ENCODE measurements at places on chromosomes 11 and 22.

DNA sequence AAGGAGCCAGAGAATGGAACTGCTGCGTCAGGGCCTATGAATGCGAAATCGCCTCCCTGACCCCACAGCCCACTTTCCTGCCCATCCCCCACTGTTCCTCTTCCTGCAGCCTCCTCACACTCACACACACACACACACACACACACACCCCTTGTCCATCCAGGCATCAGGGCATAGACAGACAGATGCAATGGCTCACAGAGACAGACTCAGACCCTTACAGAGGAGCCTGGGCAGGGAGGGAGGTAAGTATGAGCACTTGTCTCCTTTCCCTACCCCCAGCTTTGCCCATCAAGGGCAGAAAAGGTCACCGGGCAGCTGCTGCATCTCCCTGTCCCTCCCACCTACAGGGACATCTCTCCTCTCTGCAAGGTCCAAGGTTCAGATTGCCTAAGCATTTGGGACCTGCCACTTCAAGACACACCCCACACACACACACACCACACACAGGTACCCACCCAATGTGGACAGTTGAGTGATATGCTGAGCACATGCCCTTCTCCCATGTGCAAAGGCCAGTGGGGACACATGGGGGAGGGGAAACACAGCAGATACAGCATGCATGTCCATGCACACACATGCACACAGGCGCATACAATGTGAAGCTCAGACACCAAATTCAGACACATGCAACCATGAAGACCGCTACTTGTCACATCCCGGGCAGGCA, 2.0 kb upstream of the NRXN2 start:
- DNase-seq, result no peak

- DNase-seq, result peak; percentile 87
These were observed 33.1 kb upstream of the SLC35C1 start for GRCh38 chr11:45771566-45772448.

DNA sequence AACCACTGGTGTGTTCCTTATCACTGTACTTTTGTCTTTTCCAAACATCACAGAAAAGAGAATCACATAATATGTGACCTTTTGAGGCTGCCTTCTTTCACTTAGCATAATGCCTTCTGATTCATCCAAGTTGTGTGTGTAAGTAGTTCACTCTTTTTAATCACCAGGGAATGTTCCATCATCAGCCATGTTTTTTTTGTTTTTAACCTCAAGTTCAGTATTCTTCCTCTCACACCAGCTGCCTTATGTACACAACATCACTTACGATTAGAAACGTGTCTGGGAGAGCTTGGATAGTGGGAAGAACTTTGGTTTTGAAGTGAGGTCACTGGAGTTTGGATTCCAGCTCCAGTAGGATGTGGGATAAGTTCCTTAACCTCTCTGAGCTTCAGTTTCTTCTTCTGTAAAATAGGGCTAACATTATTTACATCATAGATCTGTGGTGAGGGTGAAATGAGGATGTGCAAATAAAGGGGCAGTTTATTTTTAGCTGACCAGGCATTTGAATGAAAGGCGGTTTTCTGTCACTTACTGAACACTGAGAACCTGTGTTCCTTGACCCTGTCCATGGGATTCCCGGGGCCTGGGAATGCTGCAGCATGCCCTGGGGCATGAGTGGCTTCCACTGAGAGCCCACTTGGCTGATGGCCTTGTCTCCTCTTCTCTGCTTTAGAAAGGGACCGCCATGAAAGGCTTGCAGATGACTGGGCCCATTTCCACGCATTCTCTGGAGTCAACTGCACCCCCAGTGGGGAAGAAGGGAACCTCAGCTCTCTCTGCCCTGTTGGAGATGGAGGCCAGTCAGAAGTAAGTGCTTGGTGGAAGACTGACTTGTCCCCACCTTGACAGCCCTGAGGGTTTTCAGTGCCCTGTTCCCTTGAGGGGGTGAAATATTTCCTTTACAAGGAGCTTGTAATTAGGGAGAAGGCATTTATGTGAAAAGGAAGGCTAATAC, 92.6 kb downstream of the DEPDC5 start:
- DNase-seq, result peak; percentile 12

DNA sequence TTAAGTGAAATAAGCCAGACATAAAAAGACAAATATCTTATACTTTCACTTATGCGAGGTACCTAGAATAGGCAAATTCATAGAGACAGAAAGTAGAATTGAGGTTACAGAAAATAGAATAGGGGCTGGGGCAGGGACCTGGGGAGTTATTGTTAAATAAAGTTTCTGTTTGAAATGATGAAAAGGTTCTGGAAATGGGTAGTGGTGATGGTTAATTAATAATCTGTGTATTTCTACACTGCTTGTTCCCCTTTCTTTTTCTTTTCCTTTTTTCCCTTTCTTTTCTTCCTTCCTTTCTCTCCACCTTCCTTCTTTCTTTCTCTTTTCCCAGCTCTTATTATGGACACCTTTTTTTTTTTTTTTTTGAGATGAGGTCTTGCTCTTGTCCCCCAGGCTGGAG, 2.8 kb downstream of the NAALADL1 start:
- DNase-seq, result no peak

- DNase-seq, result no peak
These were observed 718 bp downstream of the LTBP3 start for GRCh38 chr11:65557280-65558001.

DNA sequence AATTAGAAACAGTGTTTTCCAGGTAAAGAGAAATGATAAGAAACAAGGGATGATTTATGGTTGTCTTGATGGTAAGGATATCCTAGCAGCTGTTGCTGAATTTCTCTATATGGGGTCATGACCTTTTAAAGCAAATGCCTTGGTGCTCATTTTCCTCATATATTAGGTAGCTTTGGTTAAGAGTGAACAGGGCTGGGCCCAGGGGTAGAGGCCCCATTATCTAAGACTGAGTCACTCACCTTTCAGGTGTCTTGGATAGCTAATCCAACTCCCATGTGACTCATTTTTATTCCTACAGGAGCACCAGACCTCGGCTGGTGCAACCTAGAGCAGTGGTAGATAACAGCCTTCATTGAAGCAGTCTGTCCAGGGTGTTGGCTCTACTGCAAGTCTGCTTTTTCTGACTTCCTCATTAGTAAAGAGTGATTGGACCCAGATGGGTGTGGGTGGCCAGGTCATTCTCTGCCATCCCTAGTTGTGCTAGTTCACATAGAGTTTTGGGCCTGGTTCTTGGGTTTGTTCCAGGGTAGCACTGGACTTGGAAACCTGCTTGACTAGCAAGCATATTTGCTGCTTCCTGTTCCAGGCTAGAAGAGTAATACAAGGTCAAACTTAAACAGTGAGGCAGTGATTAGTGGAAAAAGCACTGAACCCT, 37.4 kb downstream of the CTNND1 start:
- peak; percentile 22 for DNase-seq

- no peak for DNase-seq
These were observed 27.9 kb downstream of the FSHB start for GRCh38 chr11:30258679-30259078.

DNA sequence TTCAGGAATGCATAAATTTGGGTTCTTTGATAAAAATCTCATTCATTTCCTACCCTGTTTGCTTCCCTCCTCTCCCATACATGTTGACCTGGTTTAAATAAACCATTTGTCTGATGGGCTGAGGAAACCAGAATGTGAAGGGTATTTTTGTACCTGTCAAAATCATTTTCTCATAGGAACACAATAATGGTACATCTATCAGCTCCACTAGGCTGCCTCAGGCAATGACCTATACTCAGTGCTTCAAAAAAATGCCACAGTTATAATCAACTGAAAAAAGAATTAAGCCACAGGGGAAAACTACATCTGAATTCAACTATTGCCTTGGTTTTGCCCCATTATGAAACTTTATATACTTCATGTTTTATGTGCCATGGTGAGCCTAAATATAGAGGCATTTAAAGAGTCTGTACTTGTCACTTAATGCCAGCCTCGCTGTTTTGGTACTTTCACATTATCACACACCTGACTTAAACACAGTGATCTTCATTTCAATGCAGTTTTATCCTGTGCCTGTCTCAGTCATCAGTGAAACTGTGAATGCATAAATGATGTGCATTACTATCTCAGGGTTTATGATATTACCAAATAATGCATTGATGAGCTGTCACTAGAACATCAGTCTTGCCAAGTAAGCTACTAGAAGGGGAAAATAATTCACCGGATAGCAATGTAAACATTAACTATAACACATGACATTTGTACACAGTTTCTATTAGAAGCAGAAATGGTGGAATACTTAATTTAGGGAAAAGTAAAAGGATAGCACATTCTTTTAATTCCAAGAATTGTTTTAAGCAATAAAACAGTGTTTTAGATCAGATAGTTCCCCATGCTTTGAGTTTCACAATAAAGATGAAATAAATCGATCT, 92.7 kb downstream of the MSANTD4 start:
- no peak for DNase-seq

DNA sequence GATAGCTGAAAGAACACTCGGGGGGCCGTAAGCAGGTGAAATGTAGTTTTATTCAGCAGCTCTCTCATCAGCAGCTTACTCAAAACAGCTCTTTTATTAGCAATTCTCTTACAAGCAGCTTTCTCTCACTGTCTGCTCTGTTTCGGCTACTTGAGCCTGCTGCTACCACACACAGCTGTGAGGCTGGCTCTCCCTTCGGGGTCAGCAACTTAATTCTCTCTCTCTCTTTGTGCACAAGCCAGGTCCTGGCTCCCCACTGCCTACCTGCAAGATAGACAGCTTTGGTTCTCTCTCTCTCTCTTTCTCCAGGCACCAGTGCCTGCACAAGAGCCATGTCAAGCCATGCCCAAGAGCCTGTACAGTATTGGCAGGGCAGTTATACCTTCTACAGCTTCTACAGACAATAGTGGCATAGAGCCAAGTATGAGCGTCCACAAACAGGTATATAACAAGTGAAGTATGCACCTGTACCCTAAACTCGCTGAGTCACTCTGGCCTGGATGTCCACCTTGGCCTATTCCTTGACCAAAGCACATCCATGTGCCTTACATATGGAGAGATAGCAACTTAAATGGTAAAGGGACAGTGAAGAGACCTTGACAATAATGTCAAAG, 110.8 kb downstream of the MTNR1B start:
- no peak for DNase-seq

- peak; percentile 73 for DNase-seq
These were observed 6.4 kb upstream of the ARFGAP3 start for GRCh38 chr22:42863349-42863961.

DNA sequence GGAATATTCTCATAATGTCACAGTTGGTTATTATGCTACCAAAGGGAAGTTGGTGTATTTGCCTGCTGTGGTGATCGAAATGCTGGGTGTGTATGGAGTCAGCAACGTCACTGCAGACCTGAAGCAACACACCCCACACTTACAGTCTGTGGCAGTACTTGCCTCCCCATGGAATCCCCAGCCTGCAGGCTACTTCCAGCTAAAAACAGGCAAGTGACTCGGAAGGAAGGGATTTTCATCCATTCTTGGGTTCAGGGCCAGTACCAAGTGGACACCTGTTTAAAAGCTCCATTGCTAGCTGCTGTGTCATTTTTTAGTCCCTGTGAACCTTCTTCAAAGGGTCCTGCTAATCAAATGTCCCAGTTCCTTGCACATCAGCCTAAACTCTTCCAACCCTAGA, 149.6 kb downstream of the C11orf91 start:
- DNase-seq, result no peak

DNA sequence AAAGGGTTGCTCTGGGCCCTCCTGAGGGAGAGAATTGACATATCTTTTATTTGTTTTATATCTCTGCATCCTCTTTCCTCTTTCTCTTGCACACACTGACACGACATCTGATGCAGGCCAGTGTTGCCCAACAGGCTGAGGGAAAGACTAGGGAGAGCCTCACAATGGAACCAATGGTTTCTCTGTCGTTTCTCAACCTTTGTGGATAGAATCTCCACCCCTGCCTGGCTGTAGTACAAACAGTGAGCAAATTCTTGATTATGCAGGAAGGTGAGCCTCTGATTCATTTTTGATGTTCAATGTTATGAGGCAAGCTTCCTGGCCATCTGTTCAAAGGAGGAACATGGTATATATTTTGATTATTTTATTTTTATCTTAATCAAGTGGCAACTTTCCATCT, 49.8 kb upstream of the PLET1 start:
- no peak for DNase-seq

DNA sequence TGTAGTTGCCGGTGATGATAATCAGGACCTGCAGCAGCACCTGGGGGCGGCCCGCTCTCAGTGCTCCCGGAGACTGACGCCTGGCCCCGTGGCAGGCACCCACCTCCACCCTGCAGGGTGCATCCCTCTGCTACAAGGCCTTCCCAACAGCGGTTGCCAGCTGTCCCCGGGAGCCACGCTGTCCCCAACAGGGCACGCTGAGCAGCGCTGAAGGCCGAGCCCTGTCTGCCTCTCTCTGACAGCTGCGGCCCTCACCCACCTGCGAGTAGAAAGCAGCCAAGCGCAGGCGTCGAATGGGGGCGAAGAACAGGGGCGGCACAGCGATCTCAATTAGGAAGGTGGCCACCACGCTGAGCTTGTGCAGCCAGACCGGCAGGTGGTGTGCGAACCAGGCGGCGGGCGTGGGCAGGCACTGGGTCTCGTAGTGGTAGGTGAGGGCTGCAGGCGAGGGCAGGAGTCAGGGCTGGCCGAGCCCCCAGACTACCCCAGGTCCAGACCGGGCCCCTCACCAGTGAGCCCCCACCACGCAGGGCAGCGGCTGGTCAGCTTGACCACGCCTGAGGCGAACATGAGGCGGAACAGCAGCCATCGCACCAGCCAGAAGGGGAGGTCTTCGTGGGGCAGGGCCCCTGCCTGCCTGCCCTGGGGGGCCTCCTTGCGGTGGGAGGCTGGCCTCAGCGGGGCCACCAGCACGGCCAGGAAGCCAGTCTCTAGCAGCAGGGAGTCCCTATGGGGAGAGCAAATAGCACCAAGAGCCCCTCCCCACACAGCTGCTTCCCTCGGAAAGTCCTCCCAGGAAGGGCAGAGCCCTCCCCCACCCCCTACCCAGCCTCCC, 1.5 kb downstream of the LMF2 start:
- no peak for DNase-seq

GRCh38 chr22:19510919-19511341, 13.3 kb downstream of the CLDN5 start:
- DNase-seq, result no peak

GRCh38 chr11:114061048-114061680, 1.7 kb downstream of the ZBTB16 start:
- DNase-seq, result no peak

GRCh38 chr11:22778642-22779041, 51.0 kb downstream of the SVIP start:
- peak; percentile 5 for DNase-seq

GRCh38 chr11:22670830-22671229, 4.4 kb downstream of the GAS2 start:
- no peak for DNase-seq
